Peyer's patch (tissue), 4 donors: ENCODE measurements at places on chromosomes 5 and 9. TPM values are rescaled to one million over a fixed set of nuclear protein-coding genes. Genes with fewer than 3 reads are reported as not detected.

DNA sequence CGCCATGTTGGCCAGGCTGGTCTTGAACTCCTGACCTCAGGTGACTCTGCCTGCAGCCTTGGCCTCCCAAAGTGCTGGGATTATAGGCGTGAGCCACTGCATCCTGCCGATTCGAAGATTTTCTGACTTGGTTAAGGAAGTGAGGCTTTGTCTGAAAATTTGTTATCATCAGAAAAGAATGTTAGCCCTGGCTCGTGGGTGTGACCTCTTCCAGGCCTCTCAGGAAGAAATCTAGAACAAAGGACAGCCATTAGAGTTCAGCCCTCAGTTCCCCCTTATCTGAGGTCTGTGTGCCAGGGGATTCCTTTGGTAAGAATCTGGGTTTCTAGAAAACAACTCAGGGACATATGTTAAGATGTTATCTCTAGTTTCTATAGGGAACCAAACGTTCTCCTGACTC is 6.2 kb downstream of the OR2S2 start:
- no peak for DNase-seq

DNA sequence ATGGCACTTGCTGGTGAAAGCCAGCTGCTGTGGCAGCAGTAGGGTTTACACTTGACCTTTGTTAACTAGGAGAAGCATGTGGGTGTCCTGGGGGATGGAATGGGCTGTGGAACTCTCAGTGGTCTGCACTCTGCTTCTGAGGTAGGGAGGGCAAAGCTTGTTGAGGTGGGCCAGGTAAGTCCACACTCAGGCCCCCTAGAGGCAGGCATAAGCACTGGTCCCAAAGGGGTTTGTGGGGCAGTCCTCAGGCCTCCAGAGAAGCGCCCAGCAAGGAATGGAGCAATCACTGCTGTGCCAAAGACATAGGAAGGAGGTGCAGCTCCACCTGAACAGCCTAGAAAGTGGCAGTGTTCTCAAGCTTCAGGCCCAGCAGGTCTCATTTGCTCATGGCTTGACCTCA is 34.7 kb downstream of the INSL4 start:
- no peak for DNase-seq

DNA sequence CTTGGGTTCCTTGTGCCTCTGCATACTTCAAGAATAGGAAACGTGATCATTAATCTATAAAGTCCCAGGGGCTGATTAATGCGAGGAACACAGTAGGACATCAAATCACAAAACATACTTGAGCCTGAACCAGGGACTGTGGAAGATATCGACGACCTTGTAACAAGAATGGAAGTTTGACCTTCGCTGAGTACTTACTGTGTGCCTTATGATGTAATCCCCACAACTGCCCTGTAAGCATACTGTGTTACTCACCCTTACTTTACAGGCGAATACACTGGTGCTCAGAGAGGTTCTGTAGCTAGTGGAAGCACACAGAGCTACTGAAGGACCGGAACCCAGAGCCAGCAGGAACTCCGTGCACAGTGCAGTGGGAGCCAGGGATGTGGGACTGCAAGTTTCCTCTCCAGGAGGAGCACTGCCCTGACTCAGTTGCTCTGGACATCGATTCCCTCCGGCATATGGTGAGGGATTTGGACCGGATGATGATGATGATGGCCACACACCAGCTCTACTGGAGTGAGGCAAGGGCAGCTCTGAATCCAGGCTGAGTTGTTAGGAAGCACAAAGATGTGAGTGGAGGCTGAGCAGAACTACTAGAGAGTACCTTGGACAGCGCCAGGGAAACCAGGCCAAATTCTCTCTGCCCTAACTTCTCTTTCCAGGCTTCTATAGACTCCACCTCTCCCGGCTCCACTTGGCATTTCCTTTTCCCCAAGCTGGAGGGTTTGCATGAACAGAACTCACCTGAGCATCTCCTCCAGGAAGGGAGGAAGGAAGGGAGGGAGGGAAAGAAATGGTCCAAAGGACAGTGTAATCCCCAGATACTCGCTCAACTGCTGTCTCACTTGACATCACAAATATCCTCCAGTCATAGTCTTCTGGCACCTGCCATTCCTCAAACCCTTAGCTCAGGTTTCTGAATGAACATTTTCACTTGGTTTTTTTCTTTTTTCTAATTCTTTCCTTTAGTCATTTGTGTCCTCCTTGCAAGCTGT is 1.5 kb upstream of the GABBR2 start:
- no peak for DNase-seq

DNA sequence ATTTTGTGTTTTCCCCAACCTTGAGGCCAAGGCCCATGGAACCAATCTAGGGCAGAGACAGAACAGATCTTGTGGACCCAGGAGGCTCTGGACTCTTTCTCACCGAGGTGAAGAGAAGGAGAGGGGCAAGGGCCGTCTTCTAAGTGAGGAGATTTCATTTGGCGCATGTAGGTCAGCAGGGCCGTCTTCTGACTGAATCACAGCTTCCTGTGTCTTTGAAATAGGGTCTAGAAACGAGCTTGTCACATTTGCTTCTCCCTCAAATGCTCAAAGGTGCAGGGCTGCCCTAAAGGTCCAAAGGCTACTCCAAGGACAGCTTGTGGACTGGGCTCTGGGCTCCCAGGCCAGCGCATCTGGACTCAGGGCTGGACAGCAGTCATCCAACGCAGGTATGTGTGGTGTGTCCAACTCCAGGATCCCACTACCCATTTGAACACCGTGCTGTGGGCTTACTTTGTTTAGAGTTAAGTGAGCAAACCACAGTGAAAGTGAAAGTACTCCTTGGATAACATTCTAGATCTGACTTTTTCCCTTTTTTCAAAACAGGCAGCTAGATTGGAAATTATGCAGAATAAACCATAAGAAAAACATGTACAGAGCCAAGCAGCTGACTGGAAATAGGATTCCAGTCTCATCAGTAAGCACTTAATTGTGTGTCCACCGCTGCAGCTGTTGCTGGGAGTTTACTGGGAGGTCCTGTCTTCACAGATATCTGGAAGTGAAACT is 357.0 kb downstream of the GADD45G start:
- no peak for DNase-seq

GRCh38 chr9:127673234-127673633 is 33.6 kb upstream of the CFAP157 start:
- no peak for DNase-seq

DNA sequence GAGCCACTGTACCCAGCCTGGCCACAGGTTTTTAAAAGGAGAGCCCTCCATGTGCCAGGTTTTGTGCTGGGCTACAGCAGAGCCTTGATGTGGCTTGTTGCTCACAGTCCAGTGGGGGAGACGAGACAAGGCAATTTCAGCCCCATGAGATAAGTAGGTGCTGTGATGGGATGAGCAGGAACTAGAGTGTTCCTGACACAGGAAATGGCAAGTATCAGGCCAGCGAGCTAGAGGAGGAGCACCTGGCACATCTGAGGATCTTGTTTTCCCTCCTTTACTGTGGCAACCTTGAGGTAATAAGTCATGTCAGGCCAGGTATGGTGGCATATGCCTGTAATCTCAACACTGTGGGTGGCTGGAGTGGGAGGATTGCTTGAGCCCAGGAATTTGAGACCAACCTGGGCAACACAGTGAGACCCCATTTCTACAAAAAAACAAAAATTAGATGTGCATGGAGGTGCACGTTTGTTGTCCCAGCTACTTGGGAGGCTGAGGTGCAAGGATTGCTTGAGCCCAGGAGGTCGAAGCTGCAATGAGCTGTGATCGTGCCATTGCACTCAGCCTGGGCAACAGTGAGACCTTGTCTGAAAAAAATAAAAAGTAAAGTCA is 3.8 kb upstream of the ZDHHC12 start:
- DNase-seq = no peak

DNAJA1 gene
- total RNA-seq = 13.9 TPM

SUSD3 gene
- 6.5 TPM for total RNA-seq

FCHSD1 gene
- total RNA-seq = 50.8 TPM

SAXO1 gene
- total RNA-seq = not detected

SLC25A2 gene
- total RNA-seq = 4.0 TPM

ZNF618 gene
- total RNA-seq = 3.7 TPM

SLC1A1 gene
- 96.9 TPM for total RNA-seq

CCDC127 gene
- 5.6 TPM for total RNA-seq
